ENCODE measurements at places on chromosomes 16 and 17. TPM values are rescaled to one million over a fixed set of nuclear protein-coding genes. Genes with fewer than 3 reads are reported as not detected.

The KRTAP1-4 gene
- total RNA-seq = not detected

The KRTAP9-1 gene
- total RNA-seq = not detected

The TPSAB1 gene
- total RNA-seq = 3.4 TPM

The ITGAE gene
- total RNA-seq = 7.9 TPM

The TBC1D3H gene
- not detected for total RNA-seq

The CCDC154 gene
- total RNA-seq = 0.49 TPM

The PRKCB gene
- total RNA-seq = 32.5 TPM

The DLX4 gene
- not detected for total RNA-seq

The MAPT gene
- 41.3 TPM for total RNA-seq

The RMI2 gene
- 9.4 TPM for total RNA-seq

The TNFSF13 gene
- 7.6 TPM for total RNA-seq

The CACNG5 gene
- 64.4 TPM for total RNA-seq

The RNF135 gene
- total RNA-seq = 9.6 TPM

The DRC3 gene
- 13.9 TPM for total RNA-seq

The GPS2 gene
- total RNA-seq = 43.4 TPM

The SMG6 gene
- total RNA-seq = 77.0 TPM

The EPX gene
- not detected for total RNA-seq

The KRTAP9-4 gene
- total RNA-seq = not detected

The IL21R gene
- total RNA-seq = 0.33 TPM

The TMEM170A gene
- total RNA-seq = 60.4 TPM

The KRTAP4-6 gene
- total RNA-seq = not detected

The ESRP2 gene
- 4.6 TPM for total RNA-seq

The SKAP1 gene
- total RNA-seq = 0.38 TPM

The PRAC2 gene
- not detected for total RNA-seq

The ELP5 gene
- total RNA-seq = 39.5 TPM

The SLC6A2 gene
- total RNA-seq = 9.0 TPM

The CSH1 gene
- not detected for total RNA-seq

The KRT12 gene
- total RNA-seq = 50.0 TPM

The RND2 gene
- 8.2 TPM for total RNA-seq

The SLC52A1 gene
- total RNA-seq = not detected

The P2RX1 gene
- 1.0 TPM for total RNA-seq

The PPP1R27 gene
- not detected for total RNA-seq

The AARSD1 gene
- total RNA-seq = 22.0 TPM

The OGFOD1 gene
- 70.2 TPM for total RNA-seq

The CTF1 gene
- total RNA-seq = 1.6 TPM

The CHD9NB gene
- 0.93 TPM for total RNA-seq

The STH gene
- total RNA-seq = not detected

The MT4 gene
- not detected for total RNA-seq

The OR4D1 gene
- not detected for total RNA-seq

The KRT40 gene
- 1.4 TPM for total RNA-seq

The CCDC78 gene
- total RNA-seq = 1.0 TPM

The ABHD15 gene
- total RNA-seq = 13.6 TPM

The ZNF75A gene
- 67.9 TPM for total RNA-seq

The SDK2 gene
- 16.2 TPM for total RNA-seq

The KRT20 gene
- not detected for total RNA-seq

The SBK1 gene
- total RNA-seq = 19.0 TPM

The EXOC3L1 gene
- 3.9 TPM for total RNA-seq

The CLDN7 gene
- 14.3 TPM for total RNA-seq

The ZFHX3 gene
- 36.5 TPM for total RNA-seq

The STAT5B gene
- total RNA-seq = 60.3 TPM

The METTL2A gene
- 32.4 TPM for total RNA-seq

The IL17C gene
- total RNA-seq = not detected

Measured in camera-type eye (tissue), 1 donor.